Activated CD8-positive, alpha-beta memory T cell treated with anti-CD3 and anti-CD28 coated beads for 4 hours (primary cell): ENCODE measurements at places on chromosomes 11 and 22.

DNA sequence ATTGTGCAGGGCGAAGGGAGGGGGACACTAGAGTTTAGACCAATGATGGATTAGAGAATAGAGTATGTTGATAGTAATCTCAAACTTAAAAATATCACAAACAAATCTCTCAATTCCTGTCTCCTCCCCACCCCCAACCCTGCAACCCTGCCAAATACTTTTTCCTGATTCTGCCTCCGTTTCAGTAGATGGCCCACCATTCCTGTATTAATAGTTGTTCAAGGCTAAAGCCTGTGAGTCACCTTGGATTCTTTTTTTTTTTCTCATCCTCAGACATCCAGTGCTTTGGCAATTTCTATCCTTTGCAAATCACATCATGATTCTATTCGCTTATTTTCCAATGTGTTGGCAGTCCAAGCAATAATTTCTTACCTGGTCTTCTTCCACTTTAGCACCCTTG, 207.9 kb downstream of the DYNC2H1 start:
- DNase-seq: no peak

GRCh38 chr22:33116841-33117547, 58.8 kb upstream of the SYN3 start:
- no peak for DNase-seq

- no peak for DNase-seq
Observed at GRCh38 chr11:55714982-55715888, 53.2 kb downstream of the OR4C6 start.

DNA sequence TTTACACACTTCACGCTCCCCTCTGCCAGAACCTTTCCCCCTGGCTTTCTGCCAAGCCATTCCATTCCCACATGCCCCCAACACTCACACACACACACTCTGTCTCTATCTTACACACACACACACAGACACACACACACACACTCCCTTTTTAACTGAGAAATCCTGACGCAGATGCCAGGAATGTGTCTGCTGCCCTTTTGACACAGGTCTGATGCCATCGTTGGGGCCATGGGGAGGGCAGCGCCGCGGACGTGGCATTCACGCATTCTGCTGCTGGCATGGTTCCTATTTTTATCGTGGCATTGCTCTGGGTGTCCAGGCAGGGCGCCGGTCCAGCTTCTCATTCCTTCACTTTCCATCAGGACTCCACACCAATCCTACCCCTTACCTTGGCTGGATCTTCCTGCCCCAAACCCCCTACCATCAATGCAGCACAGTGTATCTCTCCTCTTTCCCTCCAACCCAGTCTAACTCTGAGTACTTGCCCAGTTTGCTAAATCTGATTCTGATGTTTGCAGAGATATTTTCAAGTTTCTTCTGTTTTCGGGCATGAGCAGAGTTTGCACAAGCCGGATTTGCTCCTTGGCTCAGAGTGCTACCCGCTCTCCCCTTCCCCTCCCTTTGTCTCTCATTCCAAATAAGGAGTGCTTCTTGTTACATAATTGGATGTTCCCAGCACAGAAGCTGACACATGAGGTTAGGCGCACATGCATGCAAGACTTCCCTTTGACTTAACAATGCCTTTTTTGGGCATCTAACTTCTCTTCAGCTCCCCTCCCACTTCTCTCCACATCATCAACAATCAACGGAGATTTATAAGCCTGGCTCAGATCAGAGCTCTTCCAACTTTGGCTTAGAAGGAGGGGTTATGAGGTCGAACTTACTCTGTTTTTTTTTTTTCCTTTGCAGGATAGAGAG, 18.8 kb downstream of the SNX19 start:
- DNase-seq: no peak

DNA sequence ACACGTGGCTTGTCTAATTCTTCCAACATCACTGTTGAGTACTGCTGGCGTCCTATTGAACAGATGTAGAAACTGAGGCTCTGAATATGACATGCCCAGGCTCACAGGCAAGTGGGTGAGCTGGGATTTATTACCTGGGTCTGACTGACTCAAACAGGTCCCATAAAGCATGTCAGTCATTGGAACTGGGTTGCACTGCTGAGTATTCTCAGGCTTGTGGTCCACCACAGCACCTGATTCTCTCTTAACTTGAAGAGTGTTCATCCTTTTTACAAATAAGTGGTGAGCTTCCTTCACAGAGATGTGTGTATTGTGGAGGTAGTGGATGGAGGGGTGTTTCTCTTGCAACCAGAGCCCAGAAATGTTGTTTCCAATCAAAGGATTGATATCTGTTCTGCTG, 44.5 kb downstream of the SC5D start:
- DNase-seq: no peak

- no peak for DNase-seq
Observed at GRCh38 chr11:10797531-10797930, 11.2 kb downstream of the EIF4G2 start.

DNA sequence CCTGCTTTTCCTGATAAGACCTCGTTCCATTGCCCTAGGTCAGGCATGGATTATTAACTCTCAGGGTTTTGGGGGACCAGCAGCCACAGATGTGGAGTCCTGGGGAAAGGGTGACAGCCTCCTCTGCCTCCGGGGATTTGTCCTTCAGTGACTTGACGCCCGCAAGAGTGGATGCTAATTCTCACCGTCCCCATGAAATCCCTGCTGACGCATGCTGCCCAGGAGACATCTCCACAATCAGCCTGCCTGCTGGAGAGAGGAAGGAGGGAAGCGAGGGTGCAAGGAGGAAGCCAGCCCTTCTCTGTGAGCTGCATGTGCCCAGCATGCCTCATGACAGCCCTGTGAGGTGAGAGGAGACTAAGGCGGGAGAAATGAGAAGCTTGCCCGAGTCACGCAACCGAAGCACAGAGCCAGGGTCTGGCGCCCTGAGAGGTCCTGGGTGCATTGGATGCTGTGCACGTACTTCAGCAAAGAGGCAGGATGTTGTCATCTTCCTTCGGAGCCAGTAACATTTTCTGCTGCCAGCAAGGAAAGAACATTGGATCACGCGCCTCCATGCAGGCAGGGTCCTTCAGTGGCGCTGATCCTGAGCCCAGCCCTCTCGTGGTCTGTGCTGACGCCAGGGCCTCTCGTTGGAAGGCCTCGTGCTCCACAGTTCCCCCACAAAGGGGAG, 27.3 kb upstream of the KRTAP5-6 start:
- no peak for DNase-seq

- no peak for DNase-seq
Observed at GRCh38 chr11:7506243-7506642, 7.6 kb upstream of the PPFIBP2 start.

- DNase-seq: no peak
Observed at GRCh38 chr22:45834795-45835194, 142.2 kb downstream of the WNT7B start.

GRCh38 chr22:49350441-49351121, 477.1 kb downstream of the BRD1 start:
- DNase-seq: no peak

- DNase-seq: no peak
Observed at GRCh38 chr11:12088047-12088481, 22.3 kb upstream of the MICAL2 start.

DNA sequence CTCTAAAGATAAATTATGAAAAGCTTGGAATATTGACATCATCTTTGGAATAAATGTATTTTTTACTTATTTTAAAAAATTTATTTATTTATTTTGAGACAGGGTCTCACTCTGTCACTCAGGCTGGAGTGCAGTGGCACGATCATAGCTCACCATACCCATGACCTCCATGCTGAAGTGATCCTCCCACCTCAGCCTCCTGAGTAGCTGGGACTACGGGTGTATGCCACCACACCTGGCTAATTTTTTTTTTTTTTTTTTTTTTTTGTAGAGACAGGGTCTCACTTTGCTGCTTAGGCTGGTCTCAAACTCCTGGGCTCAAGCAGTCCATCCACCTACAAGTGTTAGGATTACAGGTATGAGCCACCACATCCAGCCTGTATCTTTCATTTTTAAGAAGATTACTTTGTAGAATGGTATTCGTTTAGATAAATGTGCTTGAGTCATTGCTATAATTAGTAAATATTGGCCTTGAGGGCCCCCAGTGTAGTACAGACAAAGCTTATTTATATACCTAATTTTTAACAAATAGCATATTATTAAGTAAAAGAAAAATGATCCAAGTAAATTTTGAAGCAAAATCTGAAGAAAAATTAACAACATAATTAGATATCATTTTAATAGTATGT, 8.5 kb downstream of the SWAP70 start:
- no peak for DNase-seq
